ENCODE measurements at places on chromosomes 12 and 14.

GRCh38 chr14:68957775-68958174 is 21.3 kb downstream of the ACTN1 start:
- no peak for DNase-seq

- peak; percentile 29 for DNase-seq
Measured at GRCh38 chr14:88798156-88798555, 5.4 kb upstream of the EML5 start.

GRCh38 chr14:90831821-90832220 is 15.6 kb upstream of the TTC7B start:
- DNase-seq, result no peak

DNA sequence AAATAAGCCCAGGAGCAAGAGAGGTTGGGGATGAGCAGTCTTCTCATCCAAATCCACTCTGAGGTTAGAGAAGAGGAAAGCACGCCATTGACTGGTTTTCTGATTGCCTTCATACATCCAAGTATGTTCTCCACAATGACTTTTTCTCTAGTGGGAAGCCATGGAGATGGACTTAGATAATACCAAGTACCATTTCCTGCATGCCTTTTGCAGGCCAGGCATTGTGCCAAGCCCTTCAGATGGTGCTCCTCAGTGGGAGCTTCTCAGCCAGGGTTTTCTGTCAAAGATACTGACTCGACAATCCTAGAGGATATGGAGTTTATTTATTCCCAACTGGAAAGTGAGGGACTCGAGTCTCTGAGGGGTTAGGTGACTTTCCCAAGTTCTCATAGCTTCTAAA is 218.0 kb downstream of the ZFP36L1 start:
- DNase-seq, result no peak

DNA sequence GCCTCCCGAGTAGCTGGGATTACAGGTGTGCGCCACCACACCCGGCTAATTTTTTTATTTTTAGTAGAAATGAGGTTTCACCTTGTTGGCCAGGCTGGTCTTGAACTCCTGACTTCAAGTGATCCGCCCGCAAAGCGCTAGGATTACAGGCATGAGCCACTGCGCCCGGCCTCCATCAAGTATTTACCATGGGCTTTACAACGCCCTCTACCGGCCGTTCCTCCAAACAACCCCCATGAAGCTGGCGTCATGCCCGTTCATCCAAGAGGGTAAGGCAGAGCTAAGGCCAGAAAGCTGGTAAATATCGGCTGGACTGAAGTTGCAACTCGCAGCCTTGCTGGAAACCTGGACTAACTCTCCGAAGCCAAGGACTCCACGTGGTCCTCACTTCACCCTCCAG is 41.6 kb downstream of the RNF34 start:
- no peak for DNase-seq

DNA sequence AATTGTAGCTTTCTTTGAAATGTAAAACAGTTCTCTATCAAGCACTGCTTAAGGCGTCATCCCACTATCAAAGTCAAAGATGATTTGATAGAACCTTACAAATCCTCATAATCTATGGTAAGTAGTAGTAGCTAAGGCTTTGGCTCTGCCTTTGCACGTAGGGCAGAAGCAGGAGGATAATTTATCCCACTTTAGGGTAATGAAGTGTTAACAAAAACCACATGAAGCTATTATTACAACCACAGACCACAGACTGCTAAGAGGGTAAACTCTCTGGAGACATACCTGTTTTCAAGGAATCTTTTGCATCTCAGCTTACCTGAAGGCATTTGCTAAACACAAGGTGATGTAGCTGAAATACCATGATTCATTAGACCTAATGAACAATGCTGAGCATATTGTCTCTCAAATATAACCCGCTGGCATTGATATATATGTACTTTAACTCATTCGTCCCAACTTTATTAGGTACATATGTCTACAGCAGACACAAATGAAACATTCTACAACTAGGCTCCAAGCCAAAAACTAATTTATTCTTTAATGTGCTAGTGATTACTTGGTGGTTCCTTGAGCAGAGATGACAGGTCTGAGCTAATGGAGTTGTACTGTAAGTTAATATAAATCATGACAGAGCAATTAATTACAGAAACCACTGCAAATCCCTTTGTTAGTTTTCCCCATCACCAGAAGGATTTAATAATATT is 368.8 kb downstream of the ETNK1 start:
- DNase-seq, result no peak

DNA sequence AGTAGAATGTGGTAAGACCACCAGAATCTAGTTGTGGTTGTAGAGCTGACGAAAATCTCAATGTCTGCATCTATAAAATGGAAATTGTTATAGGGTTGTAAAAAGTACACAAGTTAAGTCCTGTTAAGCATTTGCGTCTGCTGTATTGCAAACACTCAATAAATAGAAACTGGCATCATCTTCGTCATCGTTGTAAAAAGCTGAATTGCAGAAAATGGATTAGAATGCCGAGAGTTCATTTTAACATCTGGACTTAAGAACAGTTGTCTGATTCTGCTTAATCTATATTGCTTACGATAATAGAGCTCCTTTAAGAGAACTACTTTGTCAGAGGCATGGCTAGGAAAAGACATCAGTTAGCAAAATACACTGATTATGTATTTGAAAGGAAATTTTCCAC is 33.2 kb downstream of the KCNMB4 start:
- no peak for DNase-seq

Data from NCI-H1417 treated with DMSO at 0.1 percent for 48 hours (cell line).